Mesothelial cell of epicardium (in vitro differentiated cells): ENCODE measurements at places on chromosomes 6 and 20.

DNA sequence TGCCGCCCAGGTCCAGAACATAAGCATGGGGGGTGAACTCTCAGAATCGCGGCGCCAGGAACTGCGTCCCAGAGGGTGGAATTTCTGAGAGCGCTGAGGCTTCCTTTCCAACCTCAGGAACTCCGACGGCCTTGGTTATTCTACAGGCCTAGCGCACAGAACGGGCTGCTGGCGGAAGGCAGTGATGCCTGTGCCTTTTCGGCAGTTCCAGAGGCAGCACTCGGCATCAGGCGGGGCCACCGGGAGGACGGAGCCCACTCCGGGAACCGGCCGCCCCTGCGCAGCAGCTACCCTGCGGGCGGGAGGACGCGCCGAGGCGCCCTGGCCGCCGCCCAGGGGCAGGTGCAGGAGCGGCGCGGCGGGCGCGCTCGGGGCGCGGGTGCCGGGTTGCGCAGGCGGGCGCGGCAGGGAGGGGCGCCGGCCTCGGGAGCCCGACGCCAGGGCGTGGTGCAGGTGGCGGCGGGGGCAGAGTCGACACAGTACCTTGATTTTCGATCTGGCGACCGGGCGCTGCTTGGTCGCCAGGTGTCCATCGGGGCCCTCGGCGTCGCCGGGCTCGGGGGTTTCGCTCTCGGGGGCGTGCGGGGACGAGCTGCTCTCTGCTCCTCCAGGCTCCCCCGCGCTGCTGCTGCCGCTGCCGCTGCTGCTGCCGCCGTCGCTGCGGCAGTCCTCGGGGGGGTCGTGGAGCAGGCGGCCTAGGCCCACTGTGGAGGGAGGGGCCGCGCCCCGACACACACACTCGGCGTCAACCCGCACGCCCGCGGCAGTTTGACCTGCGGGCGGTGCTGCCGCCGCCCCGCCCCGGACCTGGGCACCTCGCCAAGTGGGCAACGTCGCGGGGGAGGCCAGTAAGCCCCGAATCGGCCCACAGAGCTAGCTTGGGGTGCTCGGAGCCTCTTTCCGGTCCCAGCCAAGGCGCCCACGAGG is 1.3 kb downstream of the OVOL2 start:
- H3K27ac ChIP-seq = peak overlapping the region; percentile 43
- no peaks in the 10 kb centered on the region for H3K36me3 ChIP-seq
- peaks cover 71% of the 10 kb centered on the region for H3K27me3 ChIP-seq
- peaks cover 14% of the 10 kb centered on the region for H3K4me1 ChIP-seq
- DNase-seq = peak; percentile 56

GRCh38 chr6:85125526-85125925 is 324.4 kb upstream of the NT5E start:
- no peak overlapping the region for H3K4me3 ChIP-seq
- H3K27ac ChIP-seq = no peak overlapping the region
- H3K36me3 ChIP-seq = no peaks in the 10 kb centered on the region
- DNase-seq = no peak
- H3K4me1 ChIP-seq = peaks cover 9% of the 10 kb centered on the region

DNA sequence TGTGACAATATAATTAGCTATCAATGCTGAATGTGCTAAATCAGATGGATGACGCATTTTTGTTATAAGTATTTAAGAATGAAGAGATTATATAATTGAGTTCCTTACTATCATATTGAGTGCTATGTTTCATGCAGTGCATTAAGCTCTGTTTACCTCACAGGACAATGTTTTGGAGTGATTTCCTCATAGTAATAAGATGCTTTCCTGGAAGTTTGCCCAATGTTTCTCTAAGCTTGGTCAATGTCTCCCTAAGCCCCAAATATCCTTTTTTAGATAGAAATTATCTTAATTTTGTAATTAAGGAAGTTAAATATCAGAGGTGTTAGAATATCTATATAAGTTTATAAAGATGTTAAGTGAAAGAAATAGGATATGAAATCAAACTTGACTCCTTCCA is 489.6 kb downstream of the MMUT start:
- DNase-seq = no peak
- H3K4me1 ChIP-seq = peaks cover 4% of the 10 kb centered on the region
- H3K36me3 ChIP-seq = no peaks in the 10 kb centered on the region
- H3K27me3 ChIP-seq = no peaks in the 10 kb centered on the region
- no peak overlapping the region for H3K4me3 ChIP-seq

DNA sequence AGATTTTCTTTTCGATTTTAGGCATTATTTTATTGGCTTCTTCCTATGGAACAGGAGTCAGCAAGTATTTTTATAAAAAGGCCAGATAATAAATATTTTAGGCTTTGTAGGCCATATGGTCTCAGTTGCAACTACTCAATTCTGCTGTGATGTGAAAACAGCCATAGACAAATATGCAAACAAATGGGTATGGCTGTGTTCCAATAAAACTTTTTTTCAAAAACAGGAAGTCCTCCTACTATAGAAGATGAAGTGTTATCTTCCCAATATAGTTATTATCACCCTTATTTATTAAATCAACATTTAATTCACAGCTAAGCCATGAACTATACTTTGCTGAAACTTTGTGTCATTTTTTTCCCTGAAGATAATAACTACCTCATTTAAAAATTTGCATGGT is 57.2 kb downstream of the CHD6 start:
- no peak for DNase-seq
- no peak overlapping the region for H3K4me3 ChIP-seq
- peaks cover 28% of the 10 kb centered on the region for H3K36me3 ChIP-seq
- no peak overlapping the region for H3K27ac ChIP-seq
- H3K4me1 ChIP-seq = peaks cover 4% of the 10 kb centered on the region

DNA sequence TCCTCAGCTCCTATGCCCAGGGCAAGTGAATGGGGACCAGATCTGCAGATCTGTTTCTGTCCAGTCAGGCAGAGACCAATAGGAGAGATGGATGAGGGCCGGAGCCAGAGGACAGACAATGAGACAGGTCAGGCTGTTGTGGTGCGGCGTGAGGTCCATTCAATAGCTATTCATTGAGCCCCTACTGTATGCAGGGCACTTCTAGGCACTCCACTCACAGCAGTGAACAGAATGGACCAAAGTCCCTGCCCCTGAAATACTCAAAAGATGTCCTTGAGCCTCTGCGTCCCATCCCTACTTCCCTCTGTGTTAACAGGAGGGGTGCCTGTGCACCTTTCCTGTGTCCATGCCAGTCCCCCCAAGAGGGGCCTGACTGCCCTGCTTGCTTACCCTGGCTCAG is 8.5 kb upstream of the TULP1 start:
- H3K4me3 ChIP-seq = no peak overlapping the region
- DNase-seq = no peak
- no peak overlapping the region for H3K27ac ChIP-seq
- H3K36me3 ChIP-seq = no peaks in the 10 kb centered on the region
